Smooth muscle cell of the brain vasculature (primary cell): ENCODE measurements at places on chromosomes 11 and 22.

DNA sequence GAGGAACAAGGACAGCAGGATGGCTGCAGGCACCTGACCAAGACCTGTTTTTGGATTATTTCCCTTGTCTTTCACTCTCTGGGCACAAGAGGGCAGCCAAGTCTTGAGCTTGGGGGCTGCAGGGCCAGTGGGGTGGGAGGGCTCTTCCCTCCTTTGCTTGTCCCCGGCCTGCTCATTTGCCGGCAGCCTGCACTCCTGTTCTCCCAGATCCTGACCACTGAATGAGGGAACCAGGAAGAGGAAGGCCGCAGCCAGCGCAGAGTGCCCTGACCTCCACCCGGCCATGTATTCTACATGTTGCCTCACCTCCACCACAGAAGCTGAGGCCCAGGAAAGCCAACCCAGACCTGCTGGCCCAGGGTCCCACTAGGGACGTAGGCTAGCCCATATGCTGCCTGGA lies 15.5 kb upstream of the NNMT start:
- no peak for DNase-seq

- no peak for DNase-seq
Measured at GRCh38 chr11:117771197-117771596, 25.8 kb downstream of the DSCAML1 start.

- DNase-seq: no peak
Measured at GRCh38 chr11:120773501-120774031, 250.3 kb upstream of the TBCEL start.

- no peak for DNase-seq
Measured at GRCh38 chr11:83008581-83008923, 63.1 kb downstream of the RAB30 start.

GRCh38 chr11:100855466-100856067 lies 168.5 kb downstream of the ARHGAP42 start:
- DNase-seq: no peak

DNA sequence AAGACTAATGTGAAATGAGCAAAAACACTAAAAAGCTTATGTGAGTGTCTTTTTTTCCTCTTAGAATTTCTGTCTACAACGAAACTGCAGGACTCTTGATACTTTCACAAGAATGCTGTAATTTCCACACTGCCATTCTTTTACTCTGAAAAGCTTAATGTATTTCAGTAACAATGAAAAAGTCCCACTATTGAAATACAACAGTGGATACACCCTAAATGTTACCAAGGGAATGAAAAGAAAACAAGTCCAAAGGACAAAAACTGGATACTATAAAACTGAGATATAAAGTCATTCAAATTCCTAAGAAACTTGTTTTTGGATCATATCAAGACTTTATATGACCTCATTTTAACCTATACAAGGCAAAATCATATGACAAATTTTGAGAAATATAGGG lies 77.4 kb downstream of the SOX6 start:
- no peak for DNase-seq

- no peak for DNase-seq
Measured at GRCh38 chr11:96189351-96189750, 153.6 kb downstream of the MAML2 start.

DNA sequence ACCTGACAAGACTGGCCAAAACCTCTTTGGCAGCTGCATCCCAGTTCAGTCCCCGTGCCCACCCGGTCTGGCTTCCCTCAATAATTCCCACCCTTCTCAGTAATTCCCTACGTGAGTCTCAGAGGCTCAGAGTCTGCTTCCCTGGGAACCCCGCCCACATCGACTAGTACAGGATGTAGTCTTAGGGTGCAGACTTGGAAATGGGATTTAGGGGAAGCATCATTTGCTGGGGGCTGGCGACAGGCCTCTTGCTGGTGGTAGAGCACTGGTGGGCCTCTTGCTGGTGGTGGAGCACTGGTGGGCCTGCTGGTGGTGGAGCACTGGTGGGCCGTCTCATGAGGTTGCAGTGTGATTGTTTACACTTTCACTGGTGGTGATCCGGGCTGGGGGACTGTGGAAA lies 199.5 kb upstream of the B3GAT1 start:
- no peak for DNase-seq

DNA sequence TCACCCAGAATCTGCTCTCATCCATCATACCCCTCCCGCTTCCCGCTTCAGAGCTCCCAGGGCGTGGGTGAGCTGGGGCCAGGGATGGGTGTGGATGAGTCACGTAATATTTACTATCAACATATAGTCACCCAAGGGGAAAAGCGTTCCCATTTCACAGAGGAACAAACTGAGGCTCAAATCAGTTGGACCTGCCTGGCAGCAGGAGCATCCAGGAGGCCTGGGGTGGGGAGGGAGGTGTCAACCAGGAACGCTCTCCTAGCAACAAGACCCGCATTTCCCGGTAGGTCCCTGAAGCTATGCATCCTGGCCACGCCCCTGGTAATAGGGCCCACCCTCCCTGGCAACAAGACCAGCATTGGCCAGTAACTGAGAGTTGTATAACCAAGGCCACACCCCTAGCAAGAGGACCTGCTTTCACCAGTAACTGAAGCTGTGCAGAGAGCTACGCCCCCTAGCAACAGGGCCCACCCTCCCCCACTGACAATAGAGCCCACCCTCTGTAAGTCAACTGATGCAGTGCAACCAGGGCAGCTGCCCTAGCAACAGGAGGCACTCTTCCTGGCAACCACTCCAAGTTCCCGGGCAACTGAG lies 32.7 kb upstream of the TXNRD2 start:
- DNase-seq: no peak

DNA sequence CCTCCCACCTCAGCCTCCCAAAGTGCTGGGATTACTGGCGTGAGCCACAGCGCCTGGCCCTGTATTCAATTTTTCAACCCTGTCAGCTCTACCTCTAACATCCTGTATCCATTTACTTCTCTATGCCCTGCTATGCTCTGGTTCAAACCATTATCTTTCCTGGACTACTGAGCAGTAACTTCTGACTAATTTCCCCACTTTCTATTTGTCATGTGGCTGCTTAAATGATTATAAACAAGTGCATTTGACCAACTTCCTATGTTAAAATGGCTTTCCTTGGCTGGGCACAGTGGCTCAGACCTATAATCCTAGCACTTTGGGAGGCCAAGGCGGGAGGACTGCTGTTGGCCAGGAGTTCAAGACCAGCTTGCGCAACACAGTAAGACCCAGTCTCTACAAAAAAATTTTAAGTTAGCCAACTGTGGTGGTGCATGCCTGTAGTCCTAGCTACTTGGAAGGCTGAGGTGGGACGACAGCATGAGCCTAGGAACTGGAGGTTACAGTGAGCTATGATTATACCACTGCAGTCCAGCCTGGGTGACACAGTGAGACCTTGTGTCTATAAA lies 2.1 kb downstream of the MED19 start:
- DNase-seq: no peak

DNA sequence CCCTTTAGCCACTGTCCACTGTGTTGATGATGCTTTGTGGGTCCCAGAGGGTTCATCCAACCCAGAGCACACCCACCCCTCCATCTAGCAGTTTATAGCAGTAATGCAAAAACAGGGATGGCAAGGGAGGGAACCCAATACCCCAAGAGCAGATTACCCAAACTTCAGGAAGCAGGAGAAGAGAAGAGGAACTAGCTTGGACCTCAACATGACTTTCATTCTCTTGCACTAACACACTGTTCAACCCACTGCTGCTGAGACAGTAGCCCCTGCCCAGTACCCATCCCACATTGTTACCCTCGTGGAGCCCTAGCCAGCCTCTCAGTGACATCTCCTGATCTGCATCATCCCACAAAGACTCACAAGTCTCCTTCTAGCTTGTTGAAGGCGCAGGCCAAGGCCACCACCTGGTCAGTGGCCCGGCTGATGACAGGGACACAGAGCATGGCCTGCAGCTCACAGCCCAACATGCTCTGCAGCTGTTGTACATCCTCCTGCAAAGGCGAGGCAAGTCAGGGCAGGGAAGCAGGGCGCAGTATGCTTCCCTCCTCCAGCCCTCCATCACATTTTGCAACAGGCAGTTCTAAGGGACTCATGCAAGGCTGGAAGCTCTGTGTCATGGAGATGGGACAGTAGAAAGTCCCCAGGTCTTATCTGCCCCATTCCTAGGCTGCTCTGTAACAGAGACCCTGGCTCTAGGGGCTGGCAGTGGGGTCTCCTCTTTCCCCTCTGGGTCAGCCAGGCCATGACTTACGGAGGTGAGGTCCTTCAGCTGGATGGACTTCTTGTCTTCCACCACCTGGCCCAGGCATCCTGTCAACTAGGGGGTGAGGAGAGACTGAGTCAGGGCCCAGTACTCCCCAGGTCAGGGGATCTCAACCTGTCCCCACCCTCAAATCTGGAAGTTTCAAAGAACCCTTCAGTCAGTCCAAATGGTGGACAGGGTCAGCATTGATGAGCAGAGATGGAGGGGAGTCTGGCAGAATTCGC lies 85.5 kb downstream of the PDE2A start:
- DNase-seq: no peak

DNA sequence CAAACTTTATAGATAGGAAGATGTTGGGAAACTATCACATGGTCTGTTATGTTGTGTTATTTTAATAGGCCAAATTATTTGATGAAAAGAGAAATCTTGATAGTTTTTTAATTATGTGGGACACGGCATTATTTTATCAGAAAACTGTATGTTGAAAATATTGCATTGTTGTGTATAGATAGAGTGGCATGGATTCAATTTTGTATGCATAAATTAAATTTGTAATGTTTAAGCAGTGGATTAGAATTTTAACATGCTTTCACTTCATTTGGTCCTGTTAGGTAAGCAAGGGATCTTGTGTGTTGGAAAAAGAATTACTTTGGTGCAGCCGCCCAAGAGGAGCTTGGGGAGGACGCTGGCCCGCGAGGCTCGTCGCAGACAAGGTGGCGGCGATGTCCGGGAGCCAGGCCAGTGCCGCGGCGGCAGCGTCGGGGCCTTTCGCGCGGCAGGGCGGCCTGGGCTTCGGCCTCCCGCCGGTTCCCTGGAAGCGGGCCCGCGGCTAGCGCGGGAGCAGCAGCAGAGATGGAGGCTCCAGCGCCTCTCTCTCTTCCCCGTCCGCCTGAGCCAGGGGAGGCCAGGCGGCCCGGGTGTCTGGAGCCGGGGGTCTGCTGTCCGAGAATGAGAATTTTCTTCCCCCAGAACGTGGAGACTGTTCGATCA lies 82.7 kb downstream of the GGT1 start:
- no peak for DNase-seq

- DNase-seq: no peak
Measured at GRCh38 chr22:16953206-16954059, 54.6 kb downstream of the GAB4 start.

- peak; percentile 43 for DNase-seq
Measured at GRCh38 chr11:129323896-129324502, 51.6 kb upstream of the BARX2 start.

GRCh38 chr11:34613015-34613414 lies 7.9 kb upstream of the EHF start:
- no peak for DNase-seq

GRCh38 chr22:47337161-47337621 lies 574.7 kb downstream of the TBC1D22A start:
- no peak for DNase-seq

GRCh38 chr22:33844273-33844672 lies 76.0 kb downstream of the LARGE1 start:
- DNase-seq: no peak

DNA sequence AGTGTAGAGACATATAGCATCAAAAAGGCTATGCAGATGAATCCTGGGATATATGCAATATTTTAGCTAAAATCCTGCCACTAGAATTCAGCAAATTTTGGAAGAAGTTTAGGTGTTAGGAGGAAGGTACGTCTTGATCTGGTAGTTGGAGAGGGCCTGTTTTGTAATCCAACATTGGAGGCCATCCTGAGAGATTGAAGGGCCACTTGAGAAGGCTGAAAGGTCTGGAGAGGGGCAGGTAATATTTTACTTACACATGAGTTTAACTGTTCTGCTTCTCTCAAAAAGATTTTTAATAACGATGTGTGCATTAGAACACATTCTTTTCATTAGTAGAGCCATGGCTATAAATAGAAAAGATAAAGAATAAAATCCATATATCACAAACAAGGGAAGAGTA lies 422.1 kb downstream of the RAB38 start:
- DNase-seq: no peak

GRCh38 chr11:47188259-47188658 lies 2.0 kb upstream of the PACSIN3 start:
- no peak for DNase-seq
